ENCODE measurements at places on chromosomes 2 and 18.
A peak's percentile ranks its signal among the peaks of the same experiment; 100 is the strongest.

GRCh38 chr2:71704131-71704561 is 250.8 kb downstream of the DYSF start:
- no peak for DNase-seq

- peak; percentile 46 for DNase-seq
These were observed at the start of gene KLF7 for GRCh38 chr2:207165121-207166038. Gene KLF7, minus strand, starts transcription at chr2:207165948. Its CDS starts 380 bp downstream, at chr2:207165568.

- no peak for DNase-seq
These were observed 14.0 kb downstream of the CXCR1 start for GRCh38 chr2:218152777-218153176.

DNA sequence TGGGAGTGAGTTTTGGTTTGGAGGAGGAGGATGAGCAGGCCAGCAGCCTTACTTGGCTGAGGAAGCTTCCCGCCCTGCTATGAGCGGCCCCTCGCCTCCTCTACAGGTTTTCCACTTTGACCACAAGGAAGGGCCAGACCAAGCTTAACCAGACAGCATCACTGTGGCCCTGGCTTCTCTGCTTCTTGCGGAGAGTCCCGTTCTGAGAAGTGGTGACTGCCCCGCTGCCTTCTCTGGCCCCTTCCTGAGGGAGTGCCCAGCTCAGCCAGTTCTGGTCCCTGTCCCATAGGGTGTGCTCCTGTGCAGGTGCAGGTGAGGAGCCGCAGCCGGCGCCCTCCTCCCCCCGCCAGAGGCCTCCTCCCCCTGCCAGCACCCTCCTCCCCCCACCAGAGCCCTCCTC is 101.0 kb downstream of the FAM210A start:
- DNase-seq, result no peak

DNA sequence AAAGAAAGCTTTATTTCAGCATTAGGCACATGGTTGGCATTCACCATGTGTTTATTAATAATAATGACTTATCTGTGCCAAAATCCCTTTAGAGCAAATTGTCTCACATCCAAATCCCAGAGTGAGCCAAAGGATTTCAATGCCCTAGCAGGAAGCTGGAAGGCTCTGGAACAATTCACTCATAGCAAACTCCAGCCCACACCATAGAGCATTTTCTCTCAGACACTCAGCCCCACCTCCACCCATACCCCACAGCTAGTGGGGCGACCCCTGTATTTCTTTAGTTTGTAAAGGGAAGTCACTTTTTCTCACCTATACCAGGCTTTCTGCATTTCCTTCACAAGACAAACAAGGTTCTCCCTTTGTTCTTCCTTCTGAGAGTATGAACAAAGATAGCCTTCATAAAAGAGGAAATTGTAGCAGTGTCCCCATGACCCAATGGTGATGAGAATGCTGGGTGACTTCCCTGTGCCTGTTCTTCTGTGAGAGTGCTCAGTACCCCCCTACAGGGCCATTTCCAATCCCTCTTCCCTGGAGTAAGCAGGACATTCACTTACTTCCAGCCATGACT is 100.1 kb upstream of the APCDD1 start:
- DNase-seq, result peak; percentile 47

- DNase-seq, result no peak
These were observed 91.6 kb downstream of the FAM161A start for GRCh38 chr2:61762292-61762691.

DNA sequence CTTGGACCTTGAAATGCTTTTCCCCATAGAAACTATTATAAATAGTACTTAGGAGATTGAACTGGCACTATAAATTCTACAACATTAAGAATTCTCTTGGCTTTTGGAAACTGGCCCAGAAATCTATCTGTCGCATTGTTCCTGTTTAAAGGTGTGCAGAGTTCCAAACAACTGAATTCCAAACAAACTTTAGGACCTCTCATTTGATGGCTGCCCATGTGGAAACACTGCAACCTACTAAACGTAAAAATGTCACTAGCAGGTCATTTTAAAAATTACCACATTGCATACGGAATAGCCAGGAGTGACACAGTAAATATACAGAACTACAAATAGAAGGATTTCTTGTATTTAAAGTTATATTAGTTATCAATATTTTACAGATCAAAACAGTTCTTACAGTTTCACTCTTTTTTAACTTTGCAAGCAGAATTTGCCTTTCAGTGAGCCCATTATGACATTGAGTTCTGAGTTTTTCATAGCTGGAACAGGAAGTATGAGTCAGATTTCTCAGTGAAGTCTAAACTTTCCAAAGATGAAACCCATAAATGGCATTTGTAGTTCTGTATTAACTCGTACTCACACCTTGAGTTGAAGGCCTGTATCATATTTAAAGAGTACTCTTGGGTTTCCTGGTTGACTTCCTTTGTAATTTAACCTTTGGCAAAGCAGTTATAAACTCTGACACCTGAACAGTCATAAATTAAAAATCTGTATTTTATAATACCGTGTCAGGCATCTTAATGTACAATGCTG is 142.3 kb upstream of the BOD1L2 start:
- DNase-seq, result peak; percentile 18

DNA sequence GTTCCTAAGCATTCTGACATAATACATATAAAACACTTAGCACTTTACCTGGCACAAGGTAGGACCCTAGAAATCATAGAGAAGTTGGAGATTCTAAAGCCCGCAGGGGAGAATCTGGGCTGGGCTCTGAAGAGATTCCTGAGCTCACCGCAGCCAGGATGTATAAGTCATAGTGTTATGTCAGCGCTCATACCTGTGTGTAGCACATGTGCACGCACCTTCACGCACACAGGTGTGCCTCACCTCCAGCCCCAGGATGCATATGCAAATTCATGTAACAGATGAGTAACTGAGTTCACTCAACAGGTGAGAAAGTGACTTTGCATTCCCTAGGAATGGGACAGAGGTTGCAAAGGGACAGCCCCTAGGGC is 7.9 kb upstream of the SDC1 start:
- no peak for DNase-seq

GRCh38 chr2:217932803-217933616 is 69.8 kb downstream of the TNS1 start:
- no peak for DNase-seq

DNA sequence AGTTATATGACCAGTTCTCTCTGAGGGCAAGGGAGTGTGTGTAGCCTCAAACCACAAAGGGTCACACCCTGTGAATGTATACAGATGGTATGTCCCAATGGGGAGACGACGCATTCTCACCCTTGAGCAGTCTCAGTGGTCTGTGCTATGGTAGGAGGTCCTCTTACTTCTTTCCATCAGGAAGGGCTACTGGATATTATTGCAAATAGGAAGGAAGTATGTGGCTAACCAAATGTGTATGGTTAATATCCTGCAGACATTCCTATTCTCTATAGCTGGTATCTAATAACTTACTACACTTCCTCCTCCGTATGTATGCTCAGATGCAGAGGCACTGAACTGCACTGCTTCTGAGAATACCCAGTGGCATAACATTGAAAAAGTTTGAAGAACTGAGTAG is 306.7 kb upstream of the CCDC68 start:
- peak; percentile 19 for DNase-seq

DNA sequence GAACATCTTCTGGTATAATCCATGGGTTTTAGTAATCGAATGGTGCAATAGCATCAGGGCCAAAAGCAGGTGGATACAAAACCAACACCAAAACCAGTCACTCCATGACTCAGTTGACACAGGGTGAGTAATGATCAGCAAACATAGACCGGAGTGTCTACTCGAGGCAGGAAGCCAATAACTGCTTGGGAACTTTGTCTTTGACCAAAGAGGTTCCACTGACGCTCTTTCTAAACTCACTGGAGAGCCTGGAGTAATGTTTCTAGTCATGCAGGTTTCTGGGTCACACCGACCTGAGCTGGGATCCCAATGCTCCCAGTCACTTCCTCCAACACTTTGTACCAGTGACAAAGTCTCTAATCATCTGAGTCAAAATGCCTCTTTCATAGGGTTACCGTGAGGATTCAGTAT is 30.9 kb downstream of the MREG start:
- no peak for DNase-seq

- DNase-seq, result no peak
These were observed 139.8 kb downstream of the OLA1 start for GRCh38 chr2:174108579-174108978.

DNA sequence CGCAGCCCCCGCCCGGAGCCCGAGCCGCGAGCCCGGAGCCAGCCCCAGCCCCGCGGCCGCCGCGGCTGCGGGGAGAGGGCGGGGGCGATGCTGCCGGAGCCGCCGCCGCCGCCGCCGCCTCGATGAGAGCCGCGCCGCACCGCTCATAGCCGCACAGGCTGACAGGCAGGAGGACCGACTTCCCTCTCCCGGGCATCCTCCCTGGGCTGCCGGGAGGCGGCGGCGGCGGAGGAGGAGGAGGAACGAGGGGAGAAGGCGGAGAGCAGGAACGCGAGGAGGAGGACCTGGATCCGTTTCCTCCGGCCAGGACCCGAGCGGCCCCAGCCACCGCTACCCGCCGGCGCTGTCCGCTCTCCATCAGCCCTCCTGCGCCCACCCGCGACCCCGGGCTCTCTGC is 370 bp downstream of the KLHL29 start:
- DNase-seq, result no peak

DNA sequence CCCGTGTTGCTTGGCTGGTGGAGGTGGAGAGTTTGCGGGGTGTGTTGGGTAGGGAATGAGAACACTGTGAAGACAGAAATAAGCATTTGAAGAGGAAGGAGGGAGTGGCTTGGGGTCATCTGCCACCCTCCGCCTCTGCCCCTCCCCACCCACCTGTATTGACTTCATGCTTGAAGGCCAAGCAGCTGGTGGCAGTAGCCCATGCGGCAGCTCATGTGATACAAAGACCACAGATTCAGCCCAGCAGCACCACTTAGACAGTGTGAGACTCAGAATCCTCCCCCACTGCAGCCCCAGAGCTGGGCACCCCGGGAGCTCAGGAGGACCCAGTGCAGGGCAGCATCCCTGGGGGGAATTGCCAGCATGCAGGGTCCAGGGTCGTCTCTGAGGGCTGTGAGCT is 15.4 kb downstream of the NPPC start:
- DNase-seq, result no peak

- no peak for DNase-seq
These were observed 62.5 kb downstream of the CENPO start for GRCh38 chr2:24855726-24856125.

DNA sequence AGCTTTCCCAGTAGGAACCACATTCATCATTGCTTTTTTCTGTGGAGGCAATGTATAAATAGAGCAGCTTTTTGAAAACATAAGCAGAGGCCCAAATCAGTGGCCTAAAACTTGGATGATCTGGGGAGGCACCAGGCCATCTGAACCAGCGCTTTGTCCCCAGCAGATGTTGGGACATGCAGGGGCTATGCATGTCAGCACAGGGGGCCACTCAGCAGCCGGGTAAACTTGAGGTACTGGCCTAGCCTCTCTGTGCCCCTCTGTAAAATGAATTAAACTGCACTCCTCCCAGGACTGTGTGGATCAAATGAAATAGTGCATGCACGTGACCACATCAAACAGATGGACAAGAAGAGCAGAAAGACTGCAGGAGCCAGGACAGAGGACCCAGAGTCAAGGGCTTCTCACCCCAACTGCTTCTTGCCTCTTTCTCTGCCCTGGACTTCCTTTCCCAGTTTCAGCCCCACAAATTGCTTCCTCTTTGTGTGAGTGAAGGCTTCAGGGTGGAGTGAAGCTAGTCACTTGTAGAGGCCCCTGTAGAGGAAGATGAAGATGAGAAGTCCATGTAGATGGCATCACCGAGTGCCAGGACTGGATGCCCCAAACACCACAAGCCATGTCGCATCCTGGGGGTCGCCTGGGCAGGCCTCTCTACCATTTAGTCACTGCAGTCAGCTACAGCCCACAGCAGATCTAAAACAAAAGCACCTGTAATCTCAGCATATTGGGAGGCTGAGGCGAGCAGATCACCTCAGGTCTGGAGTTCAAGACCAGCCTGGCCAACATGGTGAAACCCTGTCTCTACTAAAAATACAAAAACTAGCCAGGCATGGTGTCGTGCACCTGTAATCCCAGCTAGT is 53.2 kb downstream of the IMPA2 start:
- peak; percentile 24 for DNase-seq

- no peak for DNase-seq
These were observed 25.3 kb upstream of the SEMA4C start for GRCh38 chr2:96895032-96895745.

GRCh38 chr2:240992572-240993291 is 5.7 kb upstream of the SNED1 start:
- DNase-seq, result peak; percentile 5

- DNase-seq, result peak; percentile 51
These were observed 2.3 kb downstream of the ZFP36L2 start for GRCh38 chr2:43224131-43224570.

GRCh38 chr18:45976566-45976965 is 9.4 kb upstream of the EPG5 start:
- no peak for DNase-seq

DNA sequence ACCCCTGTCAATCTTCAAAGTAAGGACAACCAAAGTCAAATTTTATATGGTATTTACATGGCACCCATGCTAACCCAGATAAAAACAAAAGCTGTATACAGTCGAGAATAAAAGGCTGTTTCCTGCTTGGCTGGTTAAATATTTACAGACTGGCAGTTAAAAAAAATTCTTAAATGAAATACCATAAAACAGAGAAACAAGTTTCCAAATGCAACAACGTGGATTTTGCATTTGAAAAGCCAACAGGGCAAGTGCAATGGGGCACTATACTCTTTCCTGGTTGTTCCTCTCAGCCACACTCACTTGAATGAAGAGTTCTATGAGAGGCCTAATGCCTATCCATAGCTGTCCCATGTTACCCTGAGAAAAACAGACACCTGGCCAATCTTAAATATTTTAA is 6.1 kb upstream of the NR4A2 start:
- no peak for DNase-seq

DNA sequence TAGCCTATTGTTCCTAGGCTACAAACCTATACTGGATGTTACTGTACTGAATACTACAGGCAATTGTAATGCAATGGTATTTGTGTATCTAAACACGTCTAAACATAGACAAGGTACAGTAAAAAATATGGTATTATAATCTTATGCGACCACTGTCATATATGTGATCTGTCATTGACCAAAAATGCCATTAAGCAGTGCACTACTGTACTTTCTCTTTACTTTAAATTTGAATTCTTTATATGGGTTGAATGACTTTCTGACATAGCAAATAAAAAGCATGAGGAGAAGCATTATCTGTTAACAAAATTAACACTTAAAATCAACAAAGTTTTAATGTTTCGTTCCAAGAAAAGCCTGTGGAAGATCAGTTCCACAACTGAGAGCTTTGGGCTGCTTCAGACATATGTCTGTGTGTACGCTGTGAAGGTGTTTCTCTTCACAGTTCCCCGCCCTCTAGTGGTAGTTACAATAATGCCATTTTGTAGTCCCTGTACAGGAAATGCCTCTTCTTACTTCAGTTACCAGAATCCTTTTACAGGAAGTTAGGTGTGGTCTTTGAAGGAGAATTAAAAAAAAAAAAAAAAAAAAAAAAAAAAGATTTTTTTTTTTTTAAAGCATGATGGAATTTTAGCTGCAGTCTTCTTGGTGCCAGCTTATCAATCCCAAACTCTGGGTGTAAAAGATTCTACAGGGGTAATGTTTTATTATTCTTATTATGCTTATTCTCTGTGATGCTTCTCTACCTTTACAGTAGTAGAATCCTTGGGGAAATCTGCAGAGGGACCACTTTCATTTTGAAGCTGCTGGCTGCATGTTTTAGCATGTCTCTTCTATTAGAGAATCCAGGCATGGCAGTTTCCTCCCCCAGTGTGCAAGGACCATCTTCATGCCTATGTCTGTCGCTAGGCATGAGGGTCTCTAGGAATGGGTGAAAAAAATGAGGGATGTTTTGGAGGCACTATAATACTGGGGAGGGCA is 54.5 kb downstream of the SCN2A start:
- peak; percentile 43 for DNase-seq

Data from CD14-positive monocyte (primary cell).